ENCODE measurements at places on chromosomes 11 and 22.

DNA sequence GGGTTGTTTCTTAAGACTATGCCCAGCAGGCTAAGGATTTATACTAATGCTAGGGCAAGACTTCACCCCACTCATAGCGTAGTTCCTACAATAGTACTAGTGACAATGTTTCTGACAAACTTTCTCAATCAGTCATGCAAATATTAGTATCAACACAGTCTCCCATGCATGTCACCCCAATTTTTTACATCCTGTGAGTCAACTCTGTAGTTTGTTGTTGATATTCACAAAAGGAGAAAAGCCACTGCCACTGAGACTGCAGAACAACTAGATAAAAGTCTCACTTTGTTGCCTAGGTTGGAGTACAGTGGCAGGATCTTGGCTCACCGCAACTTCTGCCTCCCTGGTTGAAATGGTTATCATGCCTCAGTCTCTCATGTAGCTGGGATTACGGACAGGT, 155.2 kb downstream of the RBFOX2 start:
- DNase-seq = no peak

DNA sequence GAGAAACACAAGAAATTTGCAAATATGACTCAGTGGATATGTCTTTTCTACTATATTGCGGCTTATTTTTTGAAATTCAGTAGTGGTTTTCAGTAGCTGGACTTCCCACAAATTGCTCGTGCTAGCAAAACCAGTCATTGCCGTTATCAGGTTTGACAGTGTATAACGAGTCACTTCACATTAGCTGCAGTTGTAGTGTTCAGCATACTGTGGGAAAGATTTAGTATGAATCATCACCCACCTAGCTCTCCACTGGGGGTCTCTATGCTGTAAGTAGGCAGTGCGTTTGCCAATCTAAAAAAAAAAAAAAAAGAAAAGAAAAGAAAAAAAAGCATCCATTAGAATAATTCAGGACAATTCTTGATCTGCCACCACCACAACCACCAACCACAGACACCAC, 1318.9 kb downstream of the LRRC4C start:
- DNase-seq = no peak

GRCh38 chr11:16833026-16833425, 94.6 kb downstream of the C11orf58 start:
- no peak for DNase-seq

DNA sequence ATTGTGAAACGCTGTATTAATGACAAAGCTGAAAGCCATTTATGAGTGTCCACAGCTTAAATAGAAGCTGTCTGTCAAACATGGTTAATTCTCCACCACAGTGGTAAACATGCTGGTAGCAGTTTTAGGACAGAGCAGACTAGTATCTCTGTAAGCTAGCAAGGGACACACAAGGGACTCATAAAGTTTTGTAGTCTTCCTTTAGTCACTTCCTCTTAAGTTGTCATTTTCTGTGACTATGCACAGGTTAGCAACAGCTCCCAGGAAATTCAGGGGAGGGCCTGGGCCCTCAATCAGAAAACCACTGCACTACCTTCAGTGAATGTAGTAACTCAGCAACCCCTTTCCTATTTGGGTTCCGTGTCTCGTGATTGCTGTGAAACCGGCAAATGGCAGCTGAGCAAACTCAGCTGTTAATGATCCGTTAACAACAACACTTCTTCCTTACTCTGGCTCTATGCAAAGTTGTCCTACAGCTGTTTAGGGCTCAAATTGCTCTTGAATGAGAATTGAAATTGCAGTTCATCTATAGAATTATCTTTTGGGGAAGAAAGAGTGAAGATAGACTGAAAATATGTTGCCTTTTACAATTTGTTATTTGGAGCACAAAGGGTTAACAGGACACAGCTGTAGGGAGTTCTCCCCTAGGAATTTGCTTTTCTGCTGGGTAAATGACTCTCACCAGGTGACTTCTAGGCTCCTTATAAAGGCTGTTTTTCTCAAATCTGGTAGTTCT, at the start of gene MMP26:
Gene MMP26 (plus strand): TSS at position 731 of the 736 bp plus-strand sequence.
- DNase-seq = no peak

- no peak for DNase-seq
Measured at GRCh38 chr22:46368871-46369715, 33.6 kb downstream of the TRMU start.

DNA sequence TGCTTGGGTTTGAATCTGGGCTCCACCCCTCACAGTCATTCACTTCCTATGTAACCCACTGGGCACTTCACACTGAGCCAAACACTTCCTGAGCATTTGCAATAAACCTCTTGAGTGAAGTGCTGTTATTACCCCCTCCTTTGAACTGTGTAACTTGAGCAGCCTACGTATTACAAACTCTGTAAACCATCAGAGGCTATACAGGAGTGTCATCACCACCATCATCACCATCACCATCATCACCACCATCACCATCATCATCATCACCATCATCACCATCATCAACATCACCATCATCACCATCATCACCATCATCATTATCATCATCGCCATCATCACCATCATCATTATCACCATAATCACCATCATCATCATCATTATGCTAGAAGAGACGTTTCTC, 18.4 kb downstream of the RTL6 start:
- DNase-seq = no peak

DNA sequence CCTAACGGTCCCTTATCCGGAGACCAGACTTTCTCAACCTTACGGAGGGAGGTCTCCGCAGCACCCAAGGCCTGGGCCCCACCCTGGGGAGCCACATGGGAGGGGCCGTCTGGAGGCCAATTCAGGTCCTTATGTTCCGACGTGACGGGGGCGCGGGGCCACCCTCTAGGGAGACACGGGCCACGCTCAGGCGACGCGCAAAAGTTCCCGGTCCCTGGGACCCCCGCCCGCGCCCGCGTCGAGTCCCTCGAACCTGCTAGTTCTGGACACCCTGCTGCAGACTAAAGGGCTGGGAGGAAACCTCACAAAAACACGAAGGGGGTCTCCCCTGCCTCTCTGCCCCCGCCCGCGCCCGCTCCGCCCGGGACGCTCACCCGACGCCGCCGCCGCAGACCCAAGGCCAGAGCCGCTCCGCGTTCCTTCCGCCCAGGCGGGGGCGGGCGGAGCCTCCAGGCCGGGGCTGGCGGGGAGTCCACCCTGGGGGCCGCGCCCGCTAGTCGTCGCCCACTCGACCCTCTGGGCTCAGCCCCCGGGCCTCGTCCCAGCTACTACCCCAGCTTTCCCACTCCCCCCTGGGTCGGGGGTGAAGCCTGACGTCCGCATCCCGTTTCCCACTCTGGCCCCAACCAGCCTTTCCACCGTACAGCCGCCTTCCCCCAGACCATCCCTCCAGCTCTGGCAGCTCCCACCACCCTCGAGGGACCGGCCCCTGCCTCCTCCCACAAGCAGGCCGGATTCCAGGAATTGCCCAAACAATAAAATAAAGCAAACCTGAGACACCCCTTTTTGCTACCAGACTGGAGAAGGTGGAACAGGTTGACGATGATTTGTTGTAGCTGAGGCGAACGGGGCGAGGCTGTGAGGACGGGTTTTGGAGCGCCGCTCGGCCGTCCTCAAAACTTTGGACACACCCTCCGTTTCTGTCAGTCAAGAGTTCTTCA, 2.7 kb downstream of the RNH1 start:
- DNase-seq = no peak

GRCh38 chr11:3122775-3123201, 42.3 kb downstream of the OSBPL5 start:
- peak; percentile 1 for DNase-seq

- no peak for DNase-seq
Measured at GRCh38 chr22:26785932-26786331, 128.5 kb downstream of the MIAT start.

DNA sequence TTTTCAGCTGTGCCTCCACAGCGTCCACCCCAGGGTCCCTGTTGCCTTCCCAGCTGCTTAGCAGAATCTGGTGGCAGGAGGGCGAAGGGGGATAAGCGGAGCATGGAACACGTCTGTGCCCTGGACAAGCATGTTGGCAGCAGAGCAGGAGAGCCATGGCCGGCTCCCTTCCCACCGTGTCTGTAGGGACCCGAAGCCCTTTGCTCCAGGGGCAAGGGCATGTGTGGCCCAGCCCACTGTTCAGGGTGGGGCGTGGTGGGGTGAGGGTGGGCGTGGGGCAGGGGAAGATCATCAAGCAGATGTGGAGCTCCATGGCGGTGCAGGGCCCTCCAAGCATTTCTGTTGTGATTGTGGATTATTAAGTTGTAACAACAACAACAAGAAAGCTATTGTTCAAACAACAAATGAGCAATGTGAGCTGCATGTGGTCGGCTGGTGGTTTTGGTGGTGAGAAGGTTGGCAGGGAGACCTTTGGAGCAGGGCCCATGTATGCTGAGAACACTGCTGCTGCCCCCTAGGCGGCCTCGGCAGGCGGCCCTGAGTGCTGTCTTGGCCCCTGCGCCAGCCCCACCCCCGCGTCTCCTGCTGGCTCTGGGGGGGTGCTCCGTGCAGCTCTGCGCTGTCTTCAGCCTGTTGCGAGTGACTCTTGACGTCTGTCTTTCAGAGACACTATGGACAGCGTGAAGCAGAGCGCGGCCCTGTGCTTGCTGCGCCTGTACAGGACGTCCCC, 50.9 kb downstream of the AP2A2 start:
- DNase-seq = no peak

- DNase-seq = no peak
Measured at GRCh38 chr11:69193629-69194028, 37.9 kb downstream of the SMIM38 start.

- DNase-seq = no peak
Measured at GRCh38 chr11:19191530-19192169, 10.1 kb downstream of the CSRP3 start.

GRCh38 chr11:60700689-60701468, 1.5 kb downstream of the MS4A8 start:
- DNase-seq = no peak

- DNase-seq = no peak
Measured at GRCh38 chr11:78830277-78830819, 255.7 kb upstream of the NARS2 start.

DNA sequence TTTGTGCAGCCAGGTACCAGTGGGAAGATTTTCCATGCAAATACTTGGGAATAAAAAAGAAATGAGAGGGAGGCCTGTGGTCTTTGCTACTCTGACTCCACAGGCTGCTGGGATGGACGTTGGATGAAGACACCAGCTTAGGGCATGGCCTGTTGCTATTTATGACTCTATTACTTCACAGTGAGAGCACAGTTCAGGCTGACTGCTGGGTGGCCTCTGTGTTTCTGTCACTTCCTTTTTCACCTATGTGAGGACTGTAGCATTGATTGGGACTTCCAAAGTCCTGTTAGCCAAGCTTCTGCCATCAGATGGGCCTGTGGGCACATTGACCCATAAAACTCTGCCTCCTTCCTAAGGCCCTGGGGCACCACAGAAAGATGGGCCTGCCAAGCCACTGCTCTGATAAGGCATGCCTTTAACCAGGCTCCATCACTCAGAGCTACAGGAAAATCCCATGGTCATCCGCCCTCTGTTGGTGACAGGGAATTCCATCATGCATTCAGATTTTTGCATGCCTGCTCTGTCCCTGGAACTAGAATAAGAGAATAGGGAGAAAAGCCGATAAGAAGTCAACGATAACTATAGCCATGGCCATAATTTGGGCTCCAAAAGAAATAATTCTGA, 64.6 kb downstream of the KCNJ1 start:
- no peak for DNase-seq

- peak; percentile 39 for DNase-seq
Measured at GRCh38 chr11:117179048-117179999, 781 bp downstream of the SIDT2 start.

GRCh38 chr22:35638001-35638400, 10.2 kb upstream of the APOL6 start:
- DNase-seq = no peak
